SW480 (cell line): ENCODE measurements at places on chromosomes 3 and 15.
A peak's percentile ranks its signal among the peaks of the same experiment; 100 is the strongest.

- no peak for DNase-seq
Observed at GRCh38 chr15:69559440-69560190, 107.0 kb downstream of the RPLP1 start.

- no peak for DNase-seq
Observed at GRCh38 chr3:42501321-42501680, 1.1 kb upstream of the VIPR1 start.

DNA sequence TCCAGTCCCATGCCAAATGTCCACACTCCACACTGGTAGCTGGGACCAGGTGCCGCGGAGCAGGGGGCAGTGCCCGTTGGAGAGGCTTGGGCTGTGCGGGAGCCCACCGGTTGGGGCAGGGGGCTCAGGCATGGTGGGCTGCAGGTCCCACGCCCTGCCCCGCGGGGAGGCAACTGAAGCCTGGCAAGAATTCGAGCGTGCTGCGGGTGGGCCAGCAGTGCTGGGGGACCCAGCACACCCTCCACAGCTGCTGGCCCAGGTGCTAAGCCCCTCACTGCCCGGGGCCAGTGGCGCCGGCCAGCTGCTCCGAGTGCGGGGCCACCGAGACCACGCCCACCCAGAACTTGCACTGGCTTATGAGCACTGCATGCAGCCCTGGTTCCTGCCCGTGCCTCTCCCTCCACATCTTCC lies 479.4 kb downstream of the ZNF385D start:
- DNase-seq, result no peak

DNA sequence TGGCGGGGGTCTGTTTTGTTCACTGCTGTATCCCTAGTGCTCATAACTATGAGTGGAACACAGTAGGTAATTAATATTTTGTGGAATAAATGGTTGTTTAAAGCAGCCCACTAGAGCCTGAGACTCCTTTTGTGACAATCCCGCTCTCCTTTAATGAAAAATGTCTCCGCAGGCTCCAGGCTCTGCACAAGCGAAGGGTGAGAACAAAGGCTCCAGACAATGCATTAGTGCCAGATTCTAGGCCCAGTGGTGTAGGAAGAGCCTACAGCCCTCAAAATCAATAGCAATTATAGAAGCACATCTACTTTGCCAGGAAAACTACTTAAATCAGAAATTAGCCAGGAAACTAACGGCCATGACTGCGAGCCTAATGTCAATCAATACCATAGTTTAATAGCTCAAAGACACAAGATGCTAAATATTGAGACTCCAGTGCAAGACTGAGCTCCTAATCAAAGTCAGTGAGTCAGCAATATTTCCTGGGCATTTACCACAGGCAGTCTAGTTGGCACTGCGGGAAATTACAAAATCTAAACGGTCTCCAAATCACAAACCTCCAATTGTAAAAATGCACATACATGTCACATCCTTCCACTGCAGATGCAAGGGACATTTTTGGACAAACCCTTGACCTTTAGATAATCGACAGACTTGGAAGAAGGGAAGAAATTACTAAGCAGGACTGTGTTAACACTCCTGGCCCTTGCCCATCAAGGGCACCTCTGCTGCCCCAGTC lies 2.3 kb downstream of the ANXA2 start:
- no peak for DNase-seq

- DNase-seq, result no peak
Observed at GRCh38 chr3:36362216-36362615, 18.1 kb upstream of the STAC start.

DNA sequence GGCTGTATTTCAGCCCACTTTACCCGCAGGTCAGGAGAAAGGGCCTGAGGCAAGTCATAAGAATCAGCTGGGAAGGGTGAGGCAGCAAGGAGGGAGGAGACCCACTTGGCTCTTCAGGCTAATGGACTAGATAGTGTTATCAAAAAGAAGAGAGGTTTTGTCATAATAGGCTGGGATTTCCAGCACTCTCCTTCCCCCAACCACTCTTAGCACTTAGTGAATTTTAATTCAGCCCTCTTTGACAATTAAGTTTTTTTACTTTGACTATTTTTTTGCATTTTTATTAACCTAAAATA lies 771 bp downstream of the MPI start:
- no peak for DNase-seq

- DNase-seq, result no peak
Observed at GRCh38 chr3:146100825-146101444, 60.0 kb downstream of the PLOD2 start.

GRCh38 chr3:134697830-134698689 lies 47.2 kb upstream of the KY start:
- no peak for DNase-seq

DNA sequence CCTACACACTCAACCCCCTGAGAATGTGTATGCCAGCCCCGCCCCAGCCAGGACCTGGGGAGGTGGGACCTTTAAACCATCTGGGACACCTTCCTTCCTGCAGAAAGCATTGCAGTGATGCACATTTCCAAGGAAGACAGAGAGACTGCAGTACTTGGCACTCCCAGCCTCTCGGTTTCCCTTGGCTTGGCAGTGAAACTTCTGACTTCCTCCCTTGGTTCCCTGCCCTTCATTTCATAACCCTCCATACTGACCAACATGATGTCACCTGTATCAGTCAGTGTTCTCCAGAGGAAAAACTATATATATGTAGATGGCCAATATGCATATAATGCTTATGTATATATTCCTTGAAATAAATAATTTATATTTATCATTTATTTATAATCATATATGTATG lies 103.2 kb downstream of the SST start:
- DNase-seq, result no peak

- no peak for DNase-seq
Observed at GRCh38 chr3:126737527-126737926, 33.5 kb downstream of the CHCHD6 start.

GRCh38 chr15:77440378-77440999 lies 19.8 kb downstream of the HMG20A start:
- peak; percentile 83 for DNase-seq

- DNase-seq, result no peak
Observed at GRCh38 chr15:45026651-45027190, 3.7 kb downstream of the SORD start.

DNA sequence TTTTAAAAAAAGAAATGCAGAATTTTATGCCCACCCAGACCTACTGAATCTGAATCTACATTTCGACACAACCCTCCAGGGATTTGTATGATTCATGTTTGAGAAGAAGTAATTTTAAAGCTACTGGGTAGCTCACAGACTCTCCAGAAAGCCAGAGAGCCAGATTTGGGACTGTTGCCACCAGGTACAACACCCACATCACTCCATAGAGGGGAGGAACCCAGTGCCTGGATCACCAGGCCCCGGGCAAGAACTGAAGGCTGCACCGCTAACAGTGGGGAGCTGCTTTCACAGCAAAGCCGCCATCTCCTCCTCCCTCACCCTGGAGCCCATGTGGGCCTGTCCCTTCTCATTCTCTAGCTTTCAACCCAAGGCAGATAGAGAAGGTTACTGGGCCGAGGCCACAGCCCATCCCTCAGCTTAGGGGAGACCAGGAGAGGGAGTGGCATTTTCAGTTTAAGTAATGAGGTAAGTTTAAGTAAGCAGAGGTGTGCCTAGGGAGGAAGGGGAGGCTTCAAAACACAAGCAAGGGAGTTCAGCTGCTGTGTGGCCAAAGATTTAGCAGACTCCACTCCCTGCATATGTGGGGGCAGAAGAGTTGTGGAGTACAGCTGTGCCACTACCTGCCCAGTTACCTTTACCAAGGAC lies 109.8 kb downstream of the IL12A start:
- no peak for DNase-seq

DNA sequence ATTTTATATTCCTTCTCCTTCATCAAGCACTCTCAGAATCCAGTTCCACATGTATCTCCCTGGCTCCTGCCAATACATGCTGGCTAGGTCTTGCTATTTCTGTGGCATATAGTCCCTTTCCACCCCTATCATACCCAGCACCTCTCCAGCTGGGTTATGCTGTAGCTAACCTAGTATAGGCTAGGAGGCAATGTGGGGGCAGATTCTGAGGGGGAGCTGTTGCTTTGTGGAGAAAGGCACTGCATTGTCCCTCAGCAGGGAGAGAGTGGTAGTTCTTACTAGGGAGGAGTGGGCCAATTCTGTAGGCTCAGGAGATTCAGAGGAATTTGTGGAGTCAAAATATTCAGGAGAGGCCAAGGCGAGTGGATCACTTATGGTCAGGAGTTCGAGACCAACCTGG lies 39.4 kb upstream of the UBL7 start:
- DNase-seq, result no peak

DNA sequence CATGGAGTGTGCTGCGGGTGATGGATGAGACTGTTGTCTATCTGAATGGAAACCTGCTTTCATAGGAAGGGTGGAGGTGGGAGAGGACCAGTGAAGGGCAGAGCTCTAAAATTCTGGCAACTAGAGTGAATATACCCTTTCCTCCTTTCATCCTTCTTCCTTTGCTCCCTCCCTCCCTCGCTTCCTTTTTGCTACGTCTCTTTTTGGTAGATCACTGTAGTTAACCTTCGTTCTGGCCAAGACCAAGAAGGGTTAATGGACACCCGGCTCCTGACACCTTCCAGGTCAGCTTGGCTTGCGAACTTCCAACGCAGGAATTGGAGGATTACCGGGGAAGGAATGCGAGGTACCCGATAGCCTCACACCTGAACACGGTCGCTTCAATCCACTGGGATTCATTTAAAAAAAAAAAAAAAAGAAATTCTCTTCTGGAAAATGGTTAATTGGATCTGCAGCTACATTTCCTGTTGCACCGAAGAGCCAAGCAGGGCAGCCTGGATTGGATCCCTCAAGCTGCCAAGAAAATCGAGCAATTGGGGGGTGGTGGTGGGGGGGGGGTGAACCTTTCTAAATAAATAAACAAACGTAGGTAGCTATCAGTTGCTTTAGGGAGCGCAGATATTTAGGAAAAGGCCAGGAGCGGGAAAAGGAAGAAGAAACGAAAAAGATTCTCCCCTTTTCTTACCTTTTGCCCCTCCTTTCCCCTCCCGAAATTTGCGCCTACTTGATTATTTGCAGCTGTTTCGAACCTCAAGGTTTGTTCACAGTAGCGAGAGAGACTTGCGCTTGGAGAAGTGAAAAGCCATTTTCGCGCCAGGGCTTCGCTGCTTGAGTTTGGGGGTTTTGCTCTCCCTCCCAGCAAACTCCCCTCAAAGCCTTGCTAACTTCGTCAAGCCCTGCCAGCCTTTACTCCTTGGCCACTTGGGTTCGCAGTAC lies 9.5 kb upstream of the NR2F2 start:
- no peak for DNase-seq

GRCh38 chr3:115930922-115931321 lies 307.6 kb downstream of the GAP43 start:
- no peak for DNase-seq

- peak; percentile 32 for DNase-seq
Observed at GRCh38 chr3:133377396-133377795, 22.5 kb upstream of the BFSP2 start.

GRCh38 chr3:82082796-82083195 lies 321.4 kb upstream of the GBE1 start:
- no peak for DNase-seq

DNA sequence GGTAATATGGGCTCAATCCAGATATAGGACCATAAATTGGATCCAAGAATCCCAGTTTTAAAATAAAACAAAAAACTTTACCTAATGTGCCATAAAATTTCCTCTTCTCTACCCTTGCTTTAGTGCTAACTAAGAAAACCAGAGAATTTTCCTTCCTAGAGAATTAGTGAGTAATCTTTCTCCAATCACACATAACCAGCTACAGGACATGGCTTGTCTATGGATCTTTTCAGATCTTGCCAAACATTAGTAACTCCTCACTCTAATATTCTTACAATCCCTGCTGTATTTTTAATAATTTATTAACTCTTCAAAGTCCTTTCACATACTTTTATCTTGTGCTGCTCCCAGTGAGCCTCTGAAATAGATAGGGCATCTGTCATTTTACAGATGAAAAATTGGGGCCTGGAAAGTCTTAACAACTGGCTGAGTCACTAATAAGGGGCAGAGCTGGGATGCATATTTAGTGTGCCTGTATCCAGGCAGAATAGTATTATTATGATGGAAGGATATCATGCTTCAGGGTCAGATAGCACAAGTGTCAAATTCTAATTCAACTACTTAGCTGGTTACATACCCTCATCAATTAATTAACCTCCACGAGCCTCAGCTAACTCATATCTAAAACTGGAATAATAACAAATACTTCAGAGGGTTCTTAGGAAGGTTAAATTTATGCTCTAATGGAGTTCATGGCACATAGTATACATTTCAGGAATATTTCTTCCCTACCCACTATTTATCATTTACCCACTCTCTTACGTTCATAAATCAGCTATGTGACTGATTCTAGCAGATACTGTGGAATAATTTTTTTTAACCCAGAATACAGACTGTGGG lies 5.6 kb downstream of the ZBED2 start:
- no peak for DNase-seq

GRCh38 chr15:69930754-69931153 lies 167.0 kb downstream of the TLE3 start:
- DNase-seq, result no peak

GRCh38 chr3:145807990-145808389 lies 353.0 kb downstream of the PLOD2 start:
- no peak for DNase-seq

- no peak for DNase-seq
Observed at GRCh38 chr3:189038773-189039745, 132.7 kb upstream of the TPRG1 start.

DNA sequence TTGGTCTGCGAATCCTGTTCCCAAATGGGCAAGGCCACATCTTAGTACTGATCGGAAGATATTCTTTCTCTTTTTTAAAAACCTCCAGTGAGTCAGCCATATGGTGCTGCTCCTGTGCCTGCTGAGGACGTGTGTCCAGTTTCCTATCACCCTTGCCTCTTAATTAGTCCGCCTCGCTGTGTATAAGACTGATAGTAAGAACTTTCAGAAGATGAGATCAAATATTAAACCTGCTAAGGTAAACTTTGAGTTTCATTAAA lies 612 bp downstream of the UBA5 start:
- no peak for DNase-seq

- DNase-seq, result no peak
Observed at GRCh38 chr3:155512175-155512866, 218.8 kb upstream of the STRIT1 start.

GRCh38 chr3:64853456-64853855 lies 165.7 kb upstream of the ADAMTS9 start:
- DNase-seq, result no peak

DNA sequence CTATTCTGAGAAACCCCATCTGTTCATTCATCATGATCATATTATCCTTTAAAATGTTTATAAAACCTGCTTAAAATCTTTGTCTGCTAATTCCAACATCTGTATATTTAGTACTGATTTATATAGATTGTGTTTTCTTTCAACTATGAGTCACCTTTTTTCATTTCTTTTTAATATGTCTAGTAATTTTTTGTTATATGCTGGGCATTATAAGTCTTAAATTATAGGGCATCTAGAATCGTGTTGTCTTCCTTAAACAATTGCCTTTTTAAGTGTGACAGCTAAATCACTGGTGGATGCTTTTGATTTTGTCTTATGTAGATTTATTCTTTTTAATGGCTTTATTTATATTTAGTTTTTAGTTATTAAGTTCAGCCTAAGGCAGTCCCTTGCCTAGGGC lies 323.4 kb upstream of the THRB start:
- no peak for DNase-seq

- DNase-seq, result no peak
Observed at GRCh38 chr15:59654046-59654445, 3.3 kb downstream of the GTF2A2 start.
